ENCODE measurements at places on chromosomes 12 and 14.

- DNase-seq, result peak; percentile 87
Observed at GRCh38 chr14:102323102-102323501, 3.6 kb downstream of the ZNF839 start.

GRCh38 chr12:80837342-80837978 is 100.3 kb downstream of the LIN7A start:
- peak; percentile 80 for DNase-seq

- peak; percentile 61 for DNase-seq
Observed at GRCh38 chr12:95326445-95326844, 108.8 kb downstream of the VEZT start.

DNA sequence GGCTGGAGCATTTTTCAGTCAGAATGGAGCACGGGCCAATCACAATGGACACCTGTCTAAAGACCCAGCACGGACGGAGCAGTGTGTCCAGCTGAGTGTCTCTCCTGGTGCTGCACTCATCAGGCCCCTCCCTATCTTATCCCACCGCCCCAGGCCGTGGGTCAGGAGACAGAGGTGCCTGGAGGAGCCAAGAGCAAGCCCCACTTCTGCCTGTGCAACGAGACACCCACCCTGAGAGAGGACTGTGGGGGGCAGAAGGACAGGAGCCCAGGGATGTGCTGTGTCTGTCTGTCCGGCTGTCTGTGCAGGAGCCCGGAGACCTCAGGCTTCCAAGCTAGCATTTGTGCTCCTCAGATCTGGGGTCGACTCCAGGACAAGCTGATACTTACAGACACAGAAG is 69.6 kb upstream of the SFSWAP start:
- DNase-seq, result no peak

All from fibroblast of skin of scalp (primary cell).